ENCODE measurements at places on chromosomes 16 and 17.

DNA sequence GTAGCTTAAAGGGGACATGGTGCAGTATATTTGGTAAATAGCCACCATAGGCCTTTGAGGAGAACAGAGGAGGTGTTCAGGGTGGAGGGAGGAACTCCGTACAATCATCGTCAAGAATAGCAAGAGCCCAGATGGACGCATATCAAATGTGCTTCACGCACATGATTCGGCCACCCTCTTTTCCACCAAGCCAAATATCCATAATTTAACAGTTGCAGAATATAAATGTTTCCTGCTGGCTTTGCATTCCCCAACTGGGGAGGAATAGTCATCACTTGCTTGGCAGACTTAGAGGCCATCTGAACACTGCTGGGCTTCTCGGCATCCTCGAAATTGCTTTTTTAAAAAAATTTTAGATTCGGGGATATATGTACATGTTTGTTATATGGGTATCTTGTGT lies 111.9 kb upstream of the ERCC4 start:
- no peak for DNase-seq

- no peak for DNase-seq
Measured at GRCh38 chr17:32269377-32269776, 3.7 kb downstream of the RHBDL3 start.

GRCh38 chr17:40777459-40777858 lies 4.9 kb downstream of the KRT27 start:
- no peak for DNase-seq

- DNase-seq: peak; percentile 37
Measured at GRCh38 chr16:67537270-67537635, 8.6 kb downstream of the RIPOR1 start.

- no peak for DNase-seq
Measured at GRCh38 chr17:34300652-34301370, 15.3 kb downstream of the CCL11 start.

- peak; percentile 80 for DNase-seq
Measured at GRCh38 chr17:44708401-44709263, at the start of gene DBF4B. Gene DBF4B, plus strand, starts transcription at chr17:44708665. Its CDS starts 156 bp downstream, at chr17:44708821.

DNA sequence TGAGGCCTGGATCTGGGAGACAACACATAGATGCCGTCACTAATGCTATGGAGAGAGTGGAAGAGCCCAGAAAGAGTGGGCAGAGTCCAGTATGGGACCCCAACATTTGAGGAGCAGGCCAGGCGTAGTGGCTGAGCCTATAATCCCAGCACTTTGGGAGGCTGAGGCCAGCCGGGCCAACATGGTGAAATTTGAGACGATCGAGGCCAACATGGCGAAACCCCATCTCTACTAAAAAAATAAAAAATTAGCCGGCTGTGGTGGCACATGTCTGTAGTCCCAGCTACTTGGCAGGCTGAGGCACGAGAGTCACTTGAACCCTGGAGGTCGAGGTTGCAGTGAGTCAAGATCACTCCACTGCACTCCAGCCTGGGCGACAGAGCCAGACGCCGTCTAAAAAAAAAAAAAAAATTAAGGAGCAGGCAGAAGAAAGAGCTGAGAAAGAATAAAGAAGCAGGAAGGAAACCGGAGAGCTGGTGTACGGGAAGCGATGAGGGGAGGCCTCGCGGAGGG lies 6.0 kb upstream of the DNAI2 start:
- DNase-seq: no peak

DNA sequence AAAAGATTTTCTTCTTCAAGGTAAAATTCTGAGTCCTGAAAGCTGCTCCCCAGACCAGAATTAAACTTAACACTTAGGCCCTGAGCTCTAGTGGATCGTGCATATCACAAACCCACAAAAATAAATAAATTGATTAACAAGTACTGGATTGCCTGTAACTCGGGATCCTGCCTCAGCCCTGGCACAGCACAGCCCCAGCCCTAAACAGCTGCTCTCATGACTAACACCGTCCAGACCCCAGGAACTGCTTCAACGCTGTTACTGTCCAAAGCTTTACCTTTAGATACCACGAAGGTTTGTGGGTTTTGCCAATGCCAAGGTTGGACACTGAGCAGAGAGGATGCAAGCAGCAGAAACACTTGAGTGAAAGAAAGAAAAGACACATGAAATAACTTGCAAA lies 172.5 kb downstream of the COPRS start:
- DNase-seq: no peak

GRCh38 chr17:82083533-82084359 lies 14.3 kb downstream of the FASN start:
- no peak for DNase-seq

- peak; percentile 34 for DNase-seq
Measured at GRCh38 chr17:64938925-64939474, 19.7 kb upstream of the LRRC37A3 start.

GRCh38 chr17:50114849-50115357 lies 15.1 kb downstream of the SAMD14 start:
- DNase-seq: no peak

DNA sequence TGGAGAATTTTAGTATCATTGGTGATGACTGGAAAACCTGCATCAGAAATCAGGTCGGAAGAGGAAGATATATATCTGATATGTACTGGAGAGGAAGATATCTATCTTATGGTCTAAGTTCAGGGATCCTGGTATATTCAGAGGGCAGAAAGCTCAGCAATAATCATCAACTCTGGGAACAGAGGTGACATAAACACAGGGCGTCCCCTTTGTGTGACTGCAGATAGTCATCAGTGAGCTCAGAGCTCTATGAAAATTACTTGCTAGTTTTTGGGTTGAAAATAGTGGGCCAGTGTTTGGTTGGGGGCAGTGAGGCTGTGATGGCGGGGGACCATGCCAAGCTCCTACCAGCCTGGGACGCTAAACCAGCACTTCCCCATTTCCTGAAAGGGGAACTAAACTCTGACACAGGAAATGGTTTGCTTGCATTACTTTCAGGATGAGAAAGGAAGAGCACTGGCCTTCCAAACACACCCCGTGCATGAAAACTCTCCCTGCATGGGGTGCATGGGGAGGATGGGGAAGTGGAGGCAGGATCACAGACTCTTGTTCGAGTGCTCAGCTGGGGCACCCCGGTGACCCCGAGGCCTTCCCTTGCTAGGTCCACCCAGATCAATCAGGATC lies 15.8 kb downstream of the NOD2 start:
- DNase-seq: no peak

GRCh38 chr17:32281011-32281451 lies 15.4 kb downstream of the RHBDL3 start:
- no peak for DNase-seq

- no peak for DNase-seq
Measured at GRCh38 chr17:63249256-63250004, 196.7 kb downstream of the CYB561 start.

GRCh38 chr16:50437769-50438437 lies 69.1 kb upstream of the BRD7 start:
- DNase-seq: no peak

Data from activated CD4-positive, alpha-beta T cell treated with anti-CD3 and anti-CD28 coated beads, Interleukin-2, amount 50 U/mL, for 4 hours (primary cell).